ENCODE measurements at places on chromosomes 3 and 15. TPM values are rescaled to one million over a fixed set of nuclear protein-coding genes. Genes with fewer than 3 reads are reported as not detected.
A peak's percentile ranks its signal among the peaks of the same experiment; 100 is the strongest.

DNA sequence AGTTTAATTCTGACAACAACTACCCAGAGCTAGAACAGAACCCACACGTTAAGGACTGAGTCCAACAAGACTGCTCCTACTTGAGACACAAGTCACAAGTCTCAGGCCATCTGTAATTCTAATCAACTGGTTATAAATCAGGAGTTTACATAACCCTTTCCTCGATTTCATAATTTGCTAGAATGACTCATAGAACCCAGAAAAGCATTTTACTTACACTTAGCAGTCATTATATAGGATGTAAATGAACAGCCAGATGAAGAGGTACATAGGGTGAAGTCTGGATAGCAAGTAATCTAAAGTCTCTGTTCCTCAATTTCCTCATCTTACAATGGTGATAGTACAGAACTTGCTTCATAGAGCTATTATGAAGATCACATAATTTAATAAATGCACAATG is 1018.2 kb downstream of the DIPK2A start:
- no peak overlapping the region for H3K4me3 ChIP-seq
- peaks cover 7% of the 10 kb centered on the region for H3K4me1 ChIP-seq
- no peak overlapping the region for H3K27ac ChIP-seq
- H3K36me3 ChIP-seq: peaks cover 5% of the 10 kb centered on the region
- H3K27me3 ChIP-seq: no peaks in the 10 kb centered on the region

GRCh38 chr15:70792171-70792573 is 28.8 kb upstream of the UACA start:
- no peaks in the 10 kb centered on the region for H3K27me3 ChIP-seq
- H3K4me3 ChIP-seq: no peak overlapping the region
- peaks cover 12% of the 10 kb centered on the region for H3K4me1 ChIP-seq
- no peak overlapping the region for H3K27ac ChIP-seq

DNA sequence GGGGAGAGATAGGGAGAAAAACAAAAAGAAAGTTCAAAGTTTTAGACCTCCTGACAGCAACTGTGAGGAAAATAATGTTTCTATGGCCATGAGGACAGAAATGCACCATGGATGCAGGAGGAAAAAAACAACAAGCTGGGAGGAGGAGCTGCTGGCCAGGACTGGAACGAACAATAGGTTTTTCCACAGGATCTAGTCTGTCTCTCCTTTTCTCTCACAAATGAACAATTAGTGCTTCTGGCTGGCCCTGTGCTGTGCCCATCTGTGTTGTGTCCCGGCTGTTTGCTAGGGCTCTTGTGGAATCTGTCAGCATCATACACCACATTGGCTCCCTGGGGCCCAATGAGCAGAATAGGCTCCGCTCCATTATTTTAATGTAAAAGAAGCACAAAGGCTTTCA is 15.2 kb downstream of the GK5 start:
- H3K27ac ChIP-seq: peak overlapping the region; percentile 26
- H3K36me3 ChIP-seq: peaks cover 39% of the 10 kb centered on the region
- H3K4me3 ChIP-seq: no peak overlapping the region
- no peak for DNase-seq

DNA sequence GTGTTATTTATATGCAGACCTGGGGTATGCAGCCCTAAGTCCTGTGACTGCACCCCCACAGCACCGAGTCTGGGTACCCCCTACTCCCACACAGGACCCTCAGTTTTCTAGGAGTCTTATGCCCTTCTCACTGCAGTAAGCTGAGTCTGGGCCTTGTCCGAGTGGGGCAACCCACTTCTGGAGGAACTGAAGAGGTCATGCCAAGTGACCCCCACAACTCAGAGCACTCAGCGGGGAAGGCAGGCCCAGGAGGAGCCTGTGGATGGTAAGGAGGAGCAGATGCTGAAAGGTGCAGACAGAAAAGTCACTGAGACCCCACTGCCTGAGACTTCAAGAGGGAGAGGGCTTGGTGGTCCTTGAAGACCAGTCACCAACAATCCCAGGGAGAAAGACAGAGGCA is 56.1 kb upstream of the FGD5 start:
- H3K4me3 ChIP-seq: no peak overlapping the region
- H3K27me3 ChIP-seq: no peaks in the 10 kb centered on the region
- no peak for DNase-seq

- no peaks in the 10 kb centered on the region for H3K27me3 ChIP-seq
- peak overlapping the region; percentile 97 for H3K27ac ChIP-seq
- H3K4me3 ChIP-seq: no peak overlapping the region
- peaks cover 45% of the 10 kb centered on the region for H3K4me1 ChIP-seq
These were observed 8.5 kb downstream of the IP6K2 start for GRCh38 chr3:48708481-48708889.

- H3K27me3 ChIP-seq: peaks cover 17% of the 10 kb centered on the region
- DNase-seq: peak; percentile 72
- peaks cover 3% of the 10 kb centered on the region for H3K36me3 ChIP-seq
- no peak overlapping the region for H3K27ac ChIP-seq
- H3K4me1 ChIP-seq: no peaks in the 10 kb centered on the region
These were observed 7.9 kb downstream of the CCDC71 start for GRCh38 chr3:49158103-49158709.

DNA sequence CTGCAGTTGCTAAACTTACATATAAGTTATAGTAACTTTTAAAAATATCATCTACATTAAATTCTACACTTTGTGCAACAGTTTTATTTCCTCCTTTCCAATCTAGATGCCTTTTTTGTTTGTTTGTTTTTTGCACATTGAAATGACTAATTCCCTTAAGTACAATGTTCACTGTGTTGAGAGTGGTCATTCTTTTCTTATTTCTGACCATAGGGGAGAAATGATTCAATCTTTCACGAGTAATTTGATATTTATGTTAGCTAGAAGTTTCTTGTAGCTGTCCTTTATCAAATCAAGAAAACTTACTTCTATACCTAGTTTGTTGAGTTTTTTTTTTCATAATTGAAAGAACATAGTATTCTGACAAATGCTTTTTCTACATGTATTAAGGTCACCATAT is 85.0 kb upstream of the CBLB start:
- DNase-seq: no peak
- H3K36me3 ChIP-seq: no peaks in the 10 kb centered on the region
- no peak overlapping the region for H3K27ac ChIP-seq
- no peaks in the 10 kb centered on the region for H3K4me1 ChIP-seq

GRCh38 chr3:47035645-47036044 is 56.2 kb downstream of the NBEAL2 start:
- H3K27ac ChIP-seq: no peak overlapping the region
- DNase-seq: no peak
- peaks cover 49% of the 10 kb centered on the region for H3K36me3 ChIP-seq
- no peaks in the 10 kb centered on the region for H3K4me1 ChIP-seq
- H3K27me3 ChIP-seq: no peaks in the 10 kb centered on the region

- no peak for DNase-seq
- peaks cover 35% of the 10 kb centered on the region for H3K27me3 ChIP-seq
- H3K4me3 ChIP-seq: peak overlapping the region; percentile 84
- H3K4me1 ChIP-seq: peaks cover 9% of the 10 kb centered on the region
These were observed 1.3 kb downstream of the NEIL1 start for GRCh38 chr15:75348034-75348561.

DNA sequence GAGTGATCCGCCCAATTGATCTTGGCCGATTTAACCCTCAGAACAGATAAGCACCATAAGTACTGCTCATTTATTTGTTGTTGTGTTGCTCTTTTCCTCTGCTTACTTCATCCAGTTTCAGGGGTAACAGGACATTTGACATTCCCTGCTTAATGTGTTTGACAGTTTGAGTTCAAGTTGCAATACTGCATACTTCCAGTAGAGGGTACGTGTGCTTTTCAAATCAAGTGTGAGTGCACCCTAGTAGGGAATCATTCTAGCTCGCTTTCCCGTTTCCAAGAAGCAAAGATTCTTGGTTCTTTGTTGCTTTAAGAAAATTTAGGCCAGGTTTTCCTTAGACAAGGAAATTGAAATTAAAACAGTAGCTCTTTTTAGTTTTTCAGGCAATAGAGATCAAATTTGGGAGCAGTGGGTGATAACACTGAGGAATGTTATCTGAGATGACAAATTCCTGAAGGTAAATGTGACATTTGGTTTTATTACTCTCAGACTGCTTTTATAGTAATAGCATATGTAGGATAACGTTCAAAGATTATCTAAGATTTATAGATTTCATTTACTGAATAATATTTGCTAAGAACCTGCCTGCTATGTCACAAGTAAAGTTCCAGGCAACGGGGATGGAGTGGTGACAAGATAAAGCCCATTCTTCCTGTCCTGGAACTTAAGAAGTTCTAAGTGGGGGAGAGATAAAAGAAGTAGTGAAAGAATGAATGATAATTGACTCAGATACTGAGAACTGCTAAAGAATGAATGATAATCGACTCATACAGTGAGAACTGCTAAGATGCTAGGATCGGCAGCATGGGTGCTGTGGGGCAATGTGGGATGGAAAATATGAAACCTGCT is 73.3 kb downstream of the SYNPR start:
- no peak overlapping the region for H3K4me3 ChIP-seq
- H3K27ac ChIP-seq: no peak overlapping the region
- H3K36me3 ChIP-seq: no peaks in the 10 kb centered on the region
- no peaks in the 10 kb centered on the region for H3K27me3 ChIP-seq
- peaks cover 6% of the 10 kb centered on the region for H3K4me1 ChIP-seq
- DNase-seq: no peak

GRCh38 chr3:147654827-147655226 is 245.7 kb downstream of the ZIC1 start:
- no peak for DNase-seq
- no peak overlapping the region for H3K4me3 ChIP-seq
- H3K27ac ChIP-seq: no peak overlapping the region
- H3K4me1 ChIP-seq: peaks cover 2% of the 10 kb centered on the region
- H3K36me3 ChIP-seq: no peaks in the 10 kb centered on the region
- H3K27me3 ChIP-seq: no peaks in the 10 kb centered on the region

- peaks cover 64% of the 10 kb centered on the region for H3K4me1 ChIP-seq
- H3K27me3 ChIP-seq: no peaks in the 10 kb centered on the region
- no peak for DNase-seq
- no peak overlapping the region for H3K27ac ChIP-seq
These were observed 28.8 kb downstream of the ST6GAL1 start for GRCh38 chr3:186959029-186959624.

- H3K27ac ChIP-seq: no peak overlapping the region
- H3K27me3 ChIP-seq: peaks cover 3% of the 10 kb centered on the region
- H3K36me3 ChIP-seq: peaks cover 4% of the 10 kb centered on the region
- H3K4me3 ChIP-seq: no peak overlapping the region
- peaks cover 33% of the 10 kb centered on the region for H3K4me1 ChIP-seq
- no peak for DNase-seq
These were observed 212.0 kb upstream of the TLE3 start for GRCh38 chr15:70309716-70310115.

DNA sequence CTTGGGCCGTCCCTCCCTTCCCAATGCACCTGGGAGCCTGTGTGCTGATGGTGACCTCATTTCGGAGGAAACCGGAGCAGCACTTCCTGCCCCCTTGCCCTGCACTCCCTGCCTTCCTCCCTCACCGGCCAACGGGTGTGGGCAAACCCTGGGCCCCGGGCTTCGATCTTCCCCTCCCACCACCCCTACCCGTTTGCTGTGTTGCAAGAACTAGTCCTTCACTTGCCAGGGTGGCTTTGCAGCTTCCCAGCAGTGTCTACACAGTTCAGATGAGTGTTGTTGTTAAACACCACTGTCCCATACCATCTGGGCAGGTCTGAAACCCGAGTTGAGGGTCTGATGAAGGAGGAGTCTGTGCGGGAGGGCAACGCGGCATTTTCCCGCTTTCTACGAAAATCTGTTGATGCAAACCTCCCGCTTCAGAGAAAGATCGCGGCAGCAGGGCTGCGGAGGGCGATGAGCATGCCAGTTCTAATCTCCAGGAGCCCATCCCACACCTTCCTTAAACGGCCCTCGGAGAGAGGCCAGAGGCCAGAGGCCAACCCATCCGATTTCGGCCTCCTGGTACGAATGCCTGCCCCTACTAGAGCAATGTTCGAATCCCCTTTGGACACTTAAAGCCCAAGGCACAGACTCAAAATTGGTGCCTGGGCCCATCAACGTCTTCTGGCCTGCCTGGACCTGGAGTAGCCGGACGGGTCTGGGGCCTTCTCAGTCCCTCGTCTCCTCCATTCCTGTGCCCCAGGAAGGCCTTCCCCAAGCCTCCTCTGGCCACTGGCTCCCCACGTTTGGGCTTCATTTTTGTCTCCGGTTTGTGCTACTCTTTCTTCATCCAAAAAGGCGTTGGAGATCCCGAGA is 35.7 kb upstream of the POLG start:
- H3K27me3 ChIP-seq: peaks cover 99% of the 10 kb centered on the region
- no peaks in the 10 kb centered on the region for H3K36me3 ChIP-seq
- H3K4me3 ChIP-seq: peak overlapping the region; percentile 53
- H3K4me1 ChIP-seq: peaks cover 45% of the 10 kb centered on the region
- peak; percentile 78 for DNase-seq
- no peak overlapping the region for H3K27ac ChIP-seq

GRCh38 chr15:69897061-69897460 is 200.7 kb downstream of the TLE3 start:
- H3K4me3 ChIP-seq: no peak overlapping the region
- peaks cover 10% of the 10 kb centered on the region for H3K4me1 ChIP-seq
- H3K27ac ChIP-seq: no peak overlapping the region

DNA sequence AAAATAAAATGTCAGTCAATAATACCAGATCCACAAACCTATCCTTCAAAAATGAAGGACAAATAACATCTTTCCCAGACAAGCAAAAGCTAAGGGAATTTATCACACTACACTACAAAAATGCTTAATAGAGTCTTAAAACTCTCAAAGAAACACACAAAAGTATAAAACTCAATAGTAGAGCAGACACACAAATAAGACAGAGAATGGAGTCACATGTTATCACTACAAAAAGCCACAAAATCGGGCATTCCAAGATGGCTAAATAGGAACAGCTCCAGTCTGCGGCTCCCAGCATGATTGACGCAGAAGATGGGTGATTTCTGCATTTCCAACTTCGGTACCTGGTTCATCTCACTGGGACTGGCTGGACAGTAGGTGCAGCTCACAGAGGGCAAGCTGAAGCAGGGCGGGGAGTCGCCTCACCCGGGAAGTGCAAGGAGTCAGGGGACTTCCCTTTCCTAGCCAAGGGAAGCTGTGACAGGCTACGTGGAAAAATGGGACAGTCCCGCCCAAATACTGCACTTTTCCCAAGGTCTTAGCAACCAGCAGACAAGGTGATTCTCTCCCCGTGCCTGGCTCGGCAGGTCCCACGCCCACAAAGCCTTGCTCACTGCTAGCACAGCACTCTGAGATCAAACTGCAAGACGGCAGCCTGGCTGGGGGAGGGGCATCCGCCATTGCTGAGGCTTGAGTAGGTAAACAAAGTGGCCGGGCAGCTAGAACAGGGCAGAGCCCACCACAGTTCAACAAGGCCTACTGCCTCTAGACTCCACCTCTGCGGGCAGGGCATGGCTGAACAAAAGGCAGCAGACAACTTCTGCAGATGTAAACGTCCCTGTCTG is 46.3 kb downstream of the SENP7 start:
- peak overlapping the region; percentile 66 for H3K4me3 ChIP-seq
- peak overlapping the region; percentile 64 for H3K27ac ChIP-seq
- DNase-seq: peak; percentile 67
- no peaks in the 10 kb centered on the region for H3K27me3 ChIP-seq

- H3K27me3 ChIP-seq: no peaks in the 10 kb centered on the region
- peak overlapping the region; percentile 99 for H3K27ac ChIP-seq
- H3K36me3 ChIP-seq: peaks cover 16% of the 10 kb centered on the region
- H3K4me3 ChIP-seq: no peak overlapping the region
These were observed 30.5 kb downstream of the GPR176 start for GRCh38 chr15:39889601-39890000.

CAMKV gene
- total RNA-seq: 56.6 TPM

TGM5 gene
- total RNA-seq: not detected

MTHFS gene
- total RNA-seq: 31.0 TPM

NUP210 gene
- 69.8 TPM for total RNA-seq

CHRM5 gene
- not detected for total RNA-seq

GOLGA6L7 gene
- not detected for total RNA-seq

TMF1 gene
- total RNA-seq: 20.6 TPM

CCDC54 gene
- not detected for total RNA-seq

DISP2 gene
- total RNA-seq: 1.0 TPM

ANKUB1 gene
- total RNA-seq: not detected

All from WTC11 (cell line).